ENCODE measurements at places on chromosomes 5 and 9.

- no peak for DNase-seq
Observed at GRCh38 chr5:119681734-119682133, 52.4 kb downstream of the FAM170A start.

DNA sequence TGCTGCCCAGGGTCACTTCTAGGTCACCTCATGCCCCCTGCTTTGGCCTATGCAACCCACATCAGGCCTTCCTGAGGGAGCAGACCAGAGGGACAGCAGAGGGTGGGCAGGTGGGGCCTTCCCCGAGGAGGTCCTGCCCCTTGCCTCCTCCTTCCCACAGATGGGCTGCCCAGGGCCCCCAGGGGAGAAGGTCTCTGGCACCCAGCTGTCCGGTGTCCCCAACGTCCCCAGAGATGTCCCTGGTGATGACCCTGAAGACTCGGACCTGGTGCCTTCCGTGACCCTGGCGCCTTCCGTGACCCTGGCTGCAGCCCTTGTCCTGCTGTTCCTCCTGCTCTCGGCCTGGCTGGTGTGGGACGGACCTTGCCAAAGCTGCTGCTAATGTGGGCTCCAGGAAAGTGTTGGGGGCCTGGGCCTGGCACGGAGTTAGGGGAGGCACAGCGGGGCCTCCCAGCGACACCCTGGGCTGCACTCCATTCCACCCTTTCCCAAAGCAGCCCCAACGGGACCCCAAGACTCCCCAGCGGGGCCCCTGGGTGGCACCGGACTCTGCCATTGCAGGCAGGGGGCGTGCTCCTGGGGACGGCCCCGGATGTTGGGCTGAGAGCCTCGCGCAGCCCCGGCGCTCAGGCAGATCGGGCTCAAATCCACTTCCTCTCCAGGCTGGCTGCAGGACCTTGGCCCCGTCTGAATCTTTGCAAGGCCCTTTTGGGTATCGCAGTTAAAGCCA, 6.8 kb upstream of the SLC2A6 start:
- DNase-seq, result no peak

DNA sequence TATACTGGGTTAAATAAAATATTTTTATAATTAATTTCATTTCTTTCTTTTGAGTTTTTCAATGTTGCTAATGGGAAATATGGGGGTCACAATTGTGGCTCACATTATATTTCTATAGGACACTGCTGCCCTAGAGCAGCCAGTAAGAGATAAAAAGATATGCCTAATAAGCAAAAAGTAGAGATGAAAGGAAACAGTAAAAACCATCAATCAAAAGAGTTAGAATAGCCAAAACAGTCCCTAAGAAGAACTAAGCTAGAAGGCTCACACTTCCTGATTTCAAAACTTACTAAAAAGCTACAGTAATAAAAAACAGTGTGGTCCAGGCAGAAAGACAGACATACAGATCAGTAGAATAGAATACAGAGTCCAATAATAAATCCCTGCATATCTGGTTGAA, 104.4 kb downstream of the FANCC start:
- DNase-seq, result no peak

- no peak for DNase-seq
Observed at GRCh38 chr9:125894566-125894965, 147.4 kb downstream of the PBX3 start.

DNA sequence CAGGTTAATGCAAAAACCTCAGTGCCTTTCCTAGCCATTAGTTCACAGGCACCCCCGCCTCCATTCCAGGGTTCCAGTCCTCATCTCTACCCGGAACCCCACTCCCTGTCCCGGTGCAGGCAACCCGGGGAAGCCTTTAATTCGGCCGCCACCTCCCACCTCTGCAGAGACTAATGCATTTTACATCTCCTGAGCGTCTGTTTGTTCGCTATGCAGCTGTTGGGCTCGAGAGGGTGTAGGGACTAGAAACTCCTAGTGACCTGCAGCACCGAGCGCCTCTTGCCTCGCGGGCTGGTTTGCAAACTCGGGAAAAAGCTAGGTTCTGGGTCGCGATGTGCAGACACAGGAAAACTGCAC, 3.6 kb downstream of the GDNF start:
- DNase-seq, result no peak
